Left cardiac atrium (tissue), 4 donors: ENCODE measurements at places on chromosomes 7 and 10. TPM values are rescaled to one million over a fixed set of nuclear protein-coding genes. Genes with fewer than 3 reads are reported as not detected.

Gene NPFFR1
- 0.05 TPM for total RNA-seq

Gene ST8SIA6
- total RNA-seq: 3.6 TPM

Gene TUBAL3
- total RNA-seq: 0.31 TPM

Gene CTTNBP2
- total RNA-seq: 4.3 TPM

Gene ANKRD22
- total RNA-seq: not detected

Gene SLC25A40
- total RNA-seq: 31.4 TPM

Gene ERVW-1
- not detected for total RNA-seq

Gene WNT2
- total RNA-seq: not detected

Gene IGFBP1
- total RNA-seq: not detected
